HTR-8/SVneo (cell line): ENCODE measurements at places on chromosomes 7 and 10.

- DNase-seq, result no peak
Observed at GRCh38 chr7:1325646-1326510, 93.2 kb downstream of the UNCX start.

GRCh38 chr7:12518920-12519681, 51.4 kb upstream of the SCIN start:
- DNase-seq, result no peak

- no peak for DNase-seq
Observed at GRCh38 chr7:155425887-155426286, 32.0 kb upstream of the EN2 start.

- peak; percentile 28 for DNase-seq
Observed at GRCh38 chr7:29113384-29114102, 32.8 kb downstream of the CPVL start.

- DNase-seq, result peak; percentile 83
Observed at GRCh38 chr10:21533467-21534279, at the start of gene MLLT10. TSS of gene MLLT10 (plus strand) at chr10:21534232. CDS start at chr10:21534645, 413 bp downstream.
